EL (cell line): ENCODE measurements at places on chromosomes 1 and 21.
A peak's percentile ranks its signal among the peaks of the same experiment; 100 is the strongest.

DNA sequence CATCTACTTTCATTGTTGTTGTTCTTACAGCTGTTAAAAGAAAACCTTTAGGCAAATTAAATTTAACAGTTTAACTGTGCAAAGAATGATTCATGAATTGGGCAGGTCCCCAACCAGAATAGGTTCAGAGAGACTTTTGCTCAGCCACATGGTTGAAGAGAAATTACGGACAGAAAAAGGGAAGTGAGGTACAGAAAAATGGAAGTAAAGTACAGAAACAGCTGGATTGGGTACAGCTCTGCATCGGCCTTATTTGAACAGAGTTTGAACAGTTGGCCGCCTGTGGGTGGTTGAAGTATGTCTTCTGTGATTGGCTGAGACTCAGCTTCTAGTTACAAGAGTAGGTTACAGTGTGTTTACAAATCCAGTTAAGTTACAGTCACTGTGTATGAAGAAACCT lies 210.1 kb downstream of the FGGY start:
- DNase-seq = no peak

DNA sequence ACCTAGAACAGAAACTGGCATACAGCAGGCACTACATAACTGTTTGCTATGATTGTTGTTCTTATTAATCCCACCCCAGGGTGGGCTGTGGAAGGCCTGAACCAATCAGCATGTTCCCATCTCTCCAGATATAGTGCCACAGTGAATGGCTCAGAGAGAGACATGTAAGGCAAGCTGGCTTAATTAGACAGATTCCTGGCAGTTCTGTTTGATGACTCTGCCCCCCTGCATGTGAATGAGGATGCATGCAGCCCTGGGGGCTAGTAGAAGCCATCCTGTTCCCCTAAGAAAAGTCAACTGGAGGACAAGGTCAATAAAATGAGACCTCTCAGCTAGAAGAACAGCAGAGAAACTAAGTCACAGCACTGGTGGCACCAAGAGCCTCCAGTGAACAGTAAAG lies 130.3 kb downstream of the GLIS1 start:
- DNase-seq = peak; percentile 34

GRCh38 chr1:2543543-2544092 lies 12.6 kb upstream of the TNFRSF14 start:
- peak; percentile 53 for DNase-seq

DNA sequence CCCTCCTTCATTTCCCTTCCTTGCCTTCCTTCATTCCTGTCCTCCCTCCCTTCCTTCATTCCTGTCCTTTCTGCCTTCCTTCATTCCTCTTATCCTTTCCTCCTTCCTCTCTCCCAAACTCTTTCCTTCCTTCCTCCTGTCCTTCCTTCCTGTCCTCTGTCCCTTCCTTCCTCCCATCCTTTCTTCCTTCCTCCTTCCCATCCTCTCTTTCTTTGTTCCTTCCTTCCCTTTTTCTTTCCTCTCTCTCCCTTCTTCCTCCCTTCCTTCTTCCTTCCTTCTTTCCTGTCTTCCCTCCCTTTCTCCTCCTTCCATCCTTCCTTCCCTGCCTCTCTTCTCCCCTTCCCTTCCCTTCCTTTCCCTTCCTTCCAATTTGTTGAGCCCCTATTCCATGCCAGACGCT lies 15.8 kb upstream of the JUN start:
- DNase-seq = no peak

GRCh38 chr1:109980324-109981003 lies 4.1 kb upstream of the AHCYL1 start:
- DNase-seq = no peak
